Fibroblast of lung (primary cell): ENCODE measurements at places on chromosomes 7 and 10. TPM values are rescaled to one million over a fixed set of nuclear protein-coding genes. Genes with fewer than 3 reads are reported as not detected.

The OPN4 gene
- total RNA-seq, result not detected in 2 replicates

GRCh38 chr10:13049774-13050420 is 48.4 kb upstream of the CCDC3 start:
- no peak for DNase-seq

DNA sequence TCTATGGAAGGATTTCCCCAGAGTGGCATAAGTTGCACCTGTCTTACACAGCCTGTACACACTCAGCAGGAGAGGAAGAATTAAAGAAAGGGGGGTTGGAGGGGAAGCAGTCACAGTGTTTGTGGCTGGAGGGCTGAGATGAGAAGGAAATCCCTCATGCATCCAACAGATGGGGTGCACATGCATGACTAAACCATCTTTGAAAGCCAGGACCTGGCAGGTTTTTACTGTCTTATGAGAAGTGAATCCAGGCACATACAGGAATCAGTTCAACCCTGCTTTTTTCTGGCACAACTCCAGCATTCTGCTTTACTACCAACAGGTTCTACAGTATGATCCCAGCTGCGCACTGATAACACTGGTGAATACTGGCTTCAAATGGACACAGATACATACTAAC is 107.7 kb downstream of the CACNA2D1 start:
- DNase-seq, result peak; percentile 39

The COL28A1 gene
- under 0.01 and 0.17 TPM in 2 replicates for total RNA-seq

DNA sequence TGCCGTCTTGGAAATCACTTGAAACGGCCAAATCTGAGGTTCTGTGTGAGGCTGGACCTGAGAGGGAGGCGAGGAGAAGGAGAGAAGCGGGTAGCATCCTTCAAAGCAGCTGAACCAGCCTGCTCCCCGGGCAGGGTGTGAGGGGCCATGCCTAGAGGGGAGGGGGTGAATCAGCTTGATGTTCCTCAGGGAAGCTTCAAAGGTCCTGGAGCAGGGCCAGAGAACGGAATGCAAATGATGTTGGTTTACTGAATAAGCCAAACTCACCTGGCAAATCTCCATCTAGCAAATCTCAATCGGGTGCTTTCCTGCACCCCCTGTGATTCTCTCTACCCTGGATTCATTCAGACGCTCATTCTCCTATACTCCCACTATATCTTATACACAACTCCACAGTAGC is 226.9 kb downstream of the WDR11 start:
- no peak for DNase-seq

The TMEM213 gene
- total RNA-seq, result not detected in 2 replicates

The NUPR2 gene
- not detected in 2 replicates for total RNA-seq

- no peak for DNase-seq
Measured at GRCh38 chr10:33101392-33101787, 143.4 kb upstream of the ITGB1 start.

GRCh38 chr10:31867646-31868045 is 61.0 kb downstream of the ARHGAP12 start:
- peak; percentile 17 for DNase-seq

DNA sequence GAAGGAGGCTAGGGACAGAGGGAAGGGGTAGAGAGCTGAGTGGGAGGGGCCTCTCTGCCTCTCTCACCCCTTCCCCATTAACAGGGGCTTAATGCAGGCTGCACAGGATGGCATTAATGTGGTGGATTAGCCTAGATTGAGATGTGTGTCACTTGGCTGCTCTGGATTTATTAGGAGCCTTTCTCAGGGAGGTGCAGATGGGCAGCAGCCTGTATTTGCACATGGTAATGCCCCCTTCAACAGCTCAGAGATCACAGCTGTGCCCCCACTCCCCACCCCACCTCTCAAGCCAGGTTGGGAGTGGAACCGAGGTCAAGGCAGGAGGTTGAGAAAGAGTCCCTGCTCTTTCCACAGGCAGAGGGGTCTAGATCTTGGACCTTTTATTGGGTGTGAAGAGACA is 7.3 kb downstream of the PITX3 start:
- no peak for DNase-seq

DNA sequence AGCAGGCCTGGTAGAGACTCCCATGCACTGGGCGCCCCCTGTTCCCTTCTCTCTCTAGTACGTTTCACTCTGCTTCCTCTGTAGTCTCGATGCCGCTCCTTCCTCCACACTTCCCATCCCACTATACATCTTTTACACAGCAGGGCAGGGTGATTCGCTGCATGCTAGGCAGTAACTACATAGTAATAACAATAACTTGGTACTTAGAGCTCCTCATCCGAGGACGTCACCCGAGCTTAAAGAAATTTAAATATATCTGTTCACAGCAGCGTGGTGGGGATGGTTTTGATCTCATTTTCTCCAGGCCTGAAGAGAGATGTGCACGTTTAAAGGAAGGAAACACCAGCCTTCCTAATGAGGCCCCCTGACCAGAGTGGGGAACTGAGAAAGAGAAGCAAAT is 276.9 kb downstream of the SKAP2 start:
- DNase-seq, result no peak

The C10orf90 gene
- 0.17 TPM in 1 of 2 replicates, not detected in the other for total RNA-seq

- no peak for DNase-seq
Measured at GRCh38 chr7:71659622-71660021, 527.7 kb downstream of the GALNT17 start.

The STMP1 gene
- 11.8 and 16.7 TPM in 2 replicates for total RNA-seq

DNA sequence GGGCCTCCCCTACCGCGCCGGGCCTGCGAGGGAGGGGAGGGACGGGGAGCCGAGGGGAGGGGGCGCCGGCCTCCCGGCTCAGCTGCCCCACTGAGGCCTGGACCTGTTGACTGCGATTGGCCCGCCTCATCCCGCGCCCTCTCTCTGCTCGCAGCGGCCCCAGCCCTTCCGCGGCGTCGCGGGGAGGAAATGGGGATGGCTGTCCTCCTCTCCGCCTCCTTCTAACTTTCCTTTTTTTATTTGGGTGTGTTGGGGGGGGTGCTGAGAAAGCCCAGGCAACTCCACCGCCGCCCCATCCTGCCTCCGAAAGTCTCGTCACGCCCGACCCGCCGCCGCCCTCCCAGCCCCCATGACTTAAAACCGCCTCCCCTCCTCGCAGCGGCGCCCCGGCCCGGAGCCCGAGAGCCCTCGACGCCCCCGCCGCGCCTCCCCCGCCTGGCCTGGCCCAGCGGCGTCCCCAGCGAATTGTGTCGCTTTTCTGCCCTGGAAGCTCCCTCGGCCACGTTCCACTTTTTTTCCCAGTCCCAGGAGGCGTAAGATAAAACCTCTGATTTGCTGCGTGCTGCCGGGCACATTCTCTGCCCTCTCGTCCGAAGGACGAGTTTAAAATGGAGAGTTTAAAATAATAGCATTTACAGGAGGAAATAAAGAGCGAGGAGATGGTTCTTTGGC is 842 bp upstream of the SKIDA1 start:
- peak; percentile 89 for DNase-seq

The TEX36 gene
- not detected in 2 replicates for total RNA-seq

- DNase-seq, result peak; percentile 70
Measured at GRCh38 chr7:74453322-74454011, at the start of gene GTF2IRD1. Gene GTF2IRD1 (plus strand): TSS chr7:74453906. CDS start chr7:74508081, 54,175 bp downstream.

DNA sequence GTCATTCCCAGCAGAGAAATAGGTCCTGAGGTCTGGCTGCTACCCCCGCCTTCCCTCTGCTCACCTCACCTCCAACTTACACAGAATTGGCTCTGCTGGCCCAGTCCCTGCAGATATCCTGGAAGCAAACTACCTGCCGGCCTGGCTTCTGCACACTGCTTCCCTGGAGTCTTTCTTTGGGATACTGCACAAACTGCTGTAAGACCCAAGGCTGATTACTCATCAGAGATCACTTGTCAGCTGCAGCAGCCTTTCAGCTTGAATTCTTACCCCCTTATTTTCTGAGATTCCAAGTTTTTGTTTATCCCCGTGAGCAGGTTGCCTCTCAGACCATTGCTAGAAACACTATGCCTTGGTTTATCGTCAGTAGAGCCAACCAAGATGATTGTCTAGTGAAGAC is 426.4 kb downstream of the PHTF2 start:
- peak; percentile 15 for DNase-seq

GRCh38 chr7:37480041-37481031 is 31.7 kb upstream of the ELMO1 start:
- peak; percentile 2 for DNase-seq

DNA sequence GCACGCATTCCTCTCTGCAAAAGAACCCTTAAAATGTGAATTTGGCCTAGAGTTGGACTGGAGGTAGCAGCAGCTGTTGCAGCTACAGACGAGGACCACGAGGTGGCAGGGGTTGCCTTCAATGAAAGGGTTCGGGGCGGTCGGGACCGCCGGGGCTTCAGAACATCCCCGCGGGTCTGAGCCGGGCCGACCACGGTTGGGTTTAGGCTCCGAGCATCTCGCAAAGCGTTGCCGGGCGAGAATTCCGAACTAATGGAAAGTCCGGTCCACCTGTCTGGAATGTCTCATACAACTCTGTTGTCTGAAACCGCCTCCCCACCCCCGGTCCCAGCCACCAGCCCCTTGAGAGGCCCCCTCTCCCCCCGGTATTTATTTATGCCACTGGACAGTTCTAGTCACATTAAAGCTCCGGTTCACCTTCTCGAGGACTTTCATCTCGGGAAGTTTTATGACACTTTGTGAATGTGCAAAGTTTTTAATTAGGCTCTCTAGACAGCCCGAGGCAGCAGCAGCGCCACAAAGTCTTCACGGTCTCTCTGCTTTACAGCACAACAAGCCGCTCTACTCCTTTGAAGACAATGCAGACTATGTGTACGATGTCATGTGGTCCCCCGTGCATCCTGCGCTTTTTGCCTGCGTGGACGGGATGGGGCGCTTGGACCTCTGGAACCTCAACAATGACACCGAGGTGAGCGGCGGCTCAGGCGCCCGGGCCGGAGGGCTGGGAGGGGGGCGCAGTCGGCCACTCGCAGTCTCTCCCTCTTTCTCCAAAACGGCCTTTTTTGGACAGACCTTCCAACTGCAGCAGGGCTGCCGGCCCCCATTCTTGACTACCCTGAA is 246.2 kb downstream of the SLC25A13 start:
- DNase-seq, result peak; percentile 65

DNA sequence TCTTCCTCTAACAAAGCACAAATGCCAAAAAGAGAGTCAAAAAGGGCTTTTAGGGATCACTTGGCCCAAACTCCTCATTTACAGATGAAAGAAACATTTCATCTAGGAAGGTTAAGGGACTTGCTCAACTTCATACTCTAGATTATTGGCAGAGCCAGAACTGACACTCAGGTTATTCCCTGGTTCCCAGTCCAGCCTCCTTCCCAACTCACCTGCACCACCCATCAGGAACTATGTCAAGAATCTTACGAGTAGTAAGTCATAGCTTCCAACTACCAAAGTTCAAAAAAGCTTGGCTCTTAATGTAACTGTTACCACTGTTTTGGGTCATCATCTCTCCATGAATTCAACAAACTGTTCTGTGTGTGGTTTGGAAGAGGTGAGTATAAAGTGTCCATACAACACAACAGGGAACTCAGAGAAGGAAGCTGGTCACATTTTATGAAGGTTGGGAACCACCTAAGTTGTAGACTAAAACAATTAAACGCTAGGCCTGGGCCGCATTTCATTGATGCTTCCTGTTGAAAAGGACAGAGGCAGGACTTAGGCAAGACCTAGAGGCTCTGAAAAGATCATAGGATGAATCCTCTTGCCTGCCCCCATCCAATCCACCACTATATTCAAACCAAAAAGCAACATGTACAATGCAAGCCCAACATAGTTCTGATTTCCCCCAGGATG is 9.1 kb downstream of the PIK3AP1 start:
- DNase-seq, result no peak

The EDRF1 gene
- 21.6 and 25.3 TPM in 2 replicates for total RNA-seq

The CCDC3 gene
- total RNA-seq, result 0.26 and 0.33 TPM in 2 replicates

GRCh38 chr10:3418041-3418754 is 245.6 kb upstream of the PITRM1 start:
- DNase-seq, result no peak

GRCh38 chr10:132511121-132512051 is 26.2 kb upstream of the INPP5A start:
- DNase-seq, result no peak

The NKX1-2 gene
- not detected in 2 replicates for total RNA-seq

- DNase-seq, result peak; percentile 34
Measured at GRCh38 chr10:125985557-125986240, 89.3 kb downstream of the FANK1 start.

GRCh38 chr7:30897770-30898169 is 13.9 kb upstream of the AQP1 start:
- no peak for DNase-seq

GRCh38 chr10:13684252-13684791 is 97.6 kb downstream of the PRPF18 start:
- DNase-seq, result peak; percentile 85

DNA sequence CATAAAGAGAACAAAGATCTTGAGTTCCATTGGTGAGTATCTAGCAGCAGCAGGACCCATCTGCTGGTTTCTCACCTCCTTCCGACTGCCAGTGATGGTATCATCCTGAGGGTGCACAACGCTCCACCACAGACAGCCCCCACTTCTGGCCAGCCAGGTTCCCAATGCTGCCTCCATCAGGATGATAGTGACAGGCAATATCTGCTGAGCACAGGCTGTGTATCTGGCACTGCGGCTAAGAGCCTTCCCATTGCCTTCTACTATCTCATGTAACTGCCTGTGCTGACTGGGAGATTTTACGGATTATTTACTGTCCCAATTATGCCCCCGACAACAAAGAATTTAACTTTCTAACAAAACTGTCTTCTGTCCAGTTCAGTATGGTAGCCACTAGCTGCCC is 352.4 kb upstream of the AOAH start:
- no peak for DNase-seq

- peak; percentile 98 for DNase-seq
Measured at GRCh38 chr7:3439333-3440030, 138.4 kb downstream of the SDK1 start.
